Keratinocyte (primary cell): ENCODE measurements at places on chromosomes 2 and 18.

- DNase-seq: no peak
These were observed 193.5 kb upstream of the ALKAL2 start for GRCh38 chr2:481388-481787.

DNA sequence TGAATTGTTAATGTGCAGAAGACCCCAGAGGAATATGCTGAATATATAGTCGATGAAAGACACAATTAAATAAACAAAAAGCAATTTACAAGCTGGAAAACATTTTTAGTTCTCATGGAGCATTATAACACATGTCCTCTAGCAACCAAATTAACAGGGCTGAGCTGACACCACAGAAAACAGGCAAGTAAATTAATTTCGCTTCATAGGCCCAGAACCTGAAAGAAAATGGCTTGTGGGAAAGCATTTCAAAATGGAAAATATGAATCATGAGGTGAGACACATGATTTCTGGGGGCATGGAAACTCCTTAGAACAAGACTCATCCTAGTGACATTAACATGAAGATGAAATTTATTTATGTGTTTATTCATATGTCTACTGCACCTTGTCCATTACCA lies 25.0 kb upstream of the RNF152 start:
- DNase-seq: no peak

GRCh38 chr2:39216346-39217191 lies 27.2 kb downstream of the CDKL4 start:
- DNase-seq: no peak

DNA sequence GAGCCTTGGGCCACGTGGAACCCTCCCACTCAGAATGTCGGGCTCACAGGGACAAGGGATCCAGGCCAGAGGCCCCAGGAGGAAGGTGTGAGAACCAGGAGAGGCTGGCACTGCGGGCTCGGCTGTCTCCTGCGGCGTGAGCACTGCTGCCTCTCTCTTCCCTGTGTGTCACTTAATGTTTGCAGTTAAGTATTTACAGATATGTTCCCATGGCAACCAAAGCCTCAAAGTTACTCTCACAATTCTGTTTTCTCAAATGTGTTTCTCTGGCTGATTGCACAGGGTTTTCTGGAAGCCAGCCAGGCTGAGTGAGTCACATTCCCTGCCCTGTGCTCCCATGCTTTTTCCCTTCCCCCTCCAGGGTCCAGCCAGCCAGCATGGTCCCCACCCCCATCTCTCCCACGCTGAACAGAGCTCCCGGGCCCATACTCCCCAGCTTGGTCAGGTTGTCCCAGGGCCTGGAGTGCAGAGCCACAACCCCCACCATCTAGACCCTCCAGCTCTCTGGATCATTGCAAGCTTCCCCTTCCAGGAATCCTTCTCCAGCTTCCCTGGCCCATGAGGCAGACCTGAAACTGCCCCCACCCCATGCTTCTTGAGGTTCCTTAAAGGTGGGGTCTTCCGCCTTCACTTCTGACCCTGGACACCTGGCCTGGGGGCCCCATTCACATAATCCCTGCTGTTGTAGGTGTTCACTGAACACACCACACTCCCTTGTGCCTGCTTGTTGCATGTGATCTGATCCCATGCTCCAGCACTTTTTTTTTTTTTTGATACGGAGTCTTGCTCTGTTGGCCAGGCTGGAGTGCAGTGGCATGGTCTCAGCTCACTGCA lies 265.9 kb downstream of the CELF4 start:
- DNase-seq: peak; percentile 32

- no peak for DNase-seq
These were observed 68.7 kb upstream of the WIPF1 start for GRCh38 chr2:174666312-174666711.

GRCh38 chr18:56197241-56197859 lies 441.0 kb downstream of the TXNL1 start:
- DNase-seq: no peak

- DNase-seq: no peak
These were observed 451.1 kb upstream of the NETO1 start for GRCh38 chr18:73318739-73319479.

DNA sequence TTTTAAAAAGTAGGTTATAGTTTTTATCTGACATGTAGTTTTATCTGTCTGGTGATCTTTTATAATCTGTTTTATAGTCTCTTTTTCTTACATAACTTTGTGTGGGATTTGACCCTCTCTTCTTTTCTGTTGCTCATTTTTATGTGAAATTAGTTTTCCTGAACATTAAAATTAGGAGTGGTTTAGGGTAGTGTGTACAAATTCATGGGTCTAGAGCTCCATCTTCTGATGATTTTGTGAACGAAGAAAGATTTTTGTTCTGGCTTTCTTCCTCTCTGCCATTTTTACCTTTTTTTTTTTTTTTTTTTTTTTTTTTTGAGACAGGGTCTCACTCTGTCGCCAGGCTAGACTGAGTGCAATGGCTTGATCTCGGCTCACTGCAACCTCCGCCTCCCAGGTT lies 46.6 kb downstream of the SLC30A6 start:
- DNase-seq: no peak

DNA sequence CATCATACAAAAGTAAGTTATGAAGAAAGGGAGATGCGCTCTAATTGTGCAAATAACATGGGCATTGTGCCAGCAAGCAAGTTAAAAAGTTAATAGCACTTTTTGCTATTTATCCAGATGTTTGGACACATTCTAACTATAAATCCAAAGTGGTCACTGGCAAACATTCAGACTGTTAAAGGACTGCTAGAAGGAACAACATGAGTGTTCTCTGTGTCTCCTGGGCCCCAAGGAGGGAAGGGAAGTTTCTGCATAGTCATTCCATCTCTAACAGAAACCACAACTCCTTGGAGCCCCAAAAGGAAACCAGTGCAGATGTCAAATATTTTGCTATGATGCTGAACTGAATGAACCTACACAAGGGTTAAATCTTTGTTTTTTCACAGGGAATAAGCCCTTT lies 213.3 kb upstream of the HNRNPA3 start:
- no peak for DNase-seq

GRCh38 chr2:149587220-149587949 lies at the start of gene MMADHC:
TSS of gene MMADHC (minus strand) at chr2:149587775. CDS start at chr2:149587097, 678 bp downstream.
- DNase-seq: peak; percentile 68

DNA sequence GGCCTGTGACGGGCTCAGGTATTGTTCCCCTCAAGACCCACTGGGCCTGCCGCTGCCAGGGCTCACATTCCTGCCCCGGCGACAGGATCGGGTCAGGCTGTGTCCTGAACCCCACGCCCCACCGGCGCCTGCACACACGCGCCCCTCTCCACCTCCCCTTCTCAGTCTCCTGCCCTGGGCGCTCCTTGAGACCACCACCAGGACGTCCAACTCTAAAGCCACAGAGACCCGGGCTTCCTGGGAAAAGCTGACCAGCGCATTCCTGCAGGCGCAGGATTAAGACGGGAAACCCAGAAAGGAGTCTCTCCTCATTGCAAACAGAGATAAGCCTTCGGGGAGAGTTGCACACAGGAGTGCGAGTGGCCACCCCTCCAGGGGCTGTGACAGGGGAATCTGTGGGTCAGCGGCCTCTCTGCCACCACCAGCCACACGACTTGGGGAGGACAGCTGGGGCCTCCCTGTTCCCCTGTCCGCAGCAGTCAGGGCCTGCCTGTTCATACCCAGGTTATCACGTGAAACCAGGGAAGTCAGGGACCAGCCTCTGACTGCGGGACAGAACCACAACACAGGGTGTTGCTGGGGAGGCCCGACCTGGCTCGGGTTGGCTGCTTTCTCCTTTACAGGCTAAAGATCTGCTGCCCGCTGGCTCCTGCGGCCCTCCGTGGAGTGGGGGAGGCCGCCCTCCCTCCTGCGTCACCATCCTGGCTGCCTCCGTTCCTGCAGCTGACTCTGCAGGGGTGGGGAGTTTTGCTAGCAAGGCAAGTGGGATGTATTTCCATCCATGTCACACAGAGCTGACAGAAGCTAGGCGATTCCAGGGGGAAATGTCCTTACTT lies 88.8 kb downstream of the ZCCHC2 start:
- DNase-seq: no peak

- DNase-seq: no peak
These were observed 45.3 kb downstream of the LRRFIP1 start for GRCh38 chr2:237672731-237673129.

GRCh38 chr2:74762789-74763188 lies 71.1 kb upstream of the HK2 start:
- no peak for DNase-seq

- no peak for DNase-seq
These were observed 189.1 kb upstream of the SALL3 start for GRCh38 chr18:78790511-78790910.

- DNase-seq: no peak
These were observed 32.1 kb upstream of the CHRNA1 start for GRCh38 chr2:174796319-174796771.

DNA sequence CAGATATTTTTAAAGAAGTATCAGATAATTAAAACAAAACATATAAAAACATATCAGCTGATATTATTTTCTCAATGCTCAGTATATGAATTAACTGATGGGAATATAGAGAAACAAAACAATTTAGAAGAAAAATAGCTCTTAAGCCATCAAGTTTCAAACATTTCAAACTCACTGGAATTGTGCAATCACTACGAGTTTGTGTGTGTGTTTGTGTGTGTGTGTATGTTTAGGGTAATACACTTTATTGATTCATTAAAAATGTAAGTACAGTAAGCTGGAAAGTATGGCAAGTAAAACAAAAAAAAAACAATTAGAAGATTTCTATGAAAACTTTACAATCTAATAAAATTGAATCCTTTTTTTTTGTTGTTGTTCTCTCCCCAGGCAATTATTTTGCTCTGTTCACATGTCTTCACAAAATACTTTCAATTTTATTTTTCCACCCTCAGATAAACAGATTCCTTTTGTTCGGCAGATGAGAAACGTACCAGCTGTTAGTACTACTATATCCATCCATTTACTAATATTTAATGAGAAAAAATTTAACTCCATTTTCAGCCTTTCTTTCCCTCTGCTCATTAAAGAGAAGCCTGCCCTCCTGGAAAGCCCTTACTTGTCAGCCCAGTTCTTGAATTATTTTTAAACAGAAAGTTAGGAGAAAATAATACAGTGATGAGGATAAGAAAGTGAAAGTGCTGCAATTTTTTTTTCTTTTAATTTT lies 87.6 kb downstream of the SLC8A1 start:
- no peak for DNase-seq

GRCh38 chr2:234490271-234491091 lies 6.4 kb downstream of the ARL4C start:
- DNase-seq: no peak

DNA sequence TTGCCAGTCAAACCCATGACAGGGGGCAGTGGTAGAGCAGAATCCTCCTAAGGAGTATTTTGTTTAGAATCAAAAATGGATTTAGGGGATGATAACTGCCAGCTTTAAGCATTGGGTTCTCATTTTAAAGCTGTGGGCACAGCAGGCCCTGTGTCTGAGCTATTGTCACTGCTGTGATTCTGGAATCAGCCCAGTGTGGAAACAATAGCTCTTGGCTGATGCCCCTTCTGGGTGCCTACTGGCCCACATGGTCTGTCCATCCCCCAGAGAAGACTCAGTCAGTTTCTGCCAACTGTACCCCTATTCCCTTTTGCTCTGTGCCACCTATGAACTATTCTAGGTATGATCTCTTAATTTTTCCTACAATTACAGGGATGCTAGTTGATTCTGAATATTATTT lies 91.7 kb upstream of the LRRTM1 start:
- DNase-seq: no peak

- DNase-seq: no peak
These were observed 95.8 kb upstream of the SPRED2 start for GRCh38 chr2:65528241-65528574.

DNA sequence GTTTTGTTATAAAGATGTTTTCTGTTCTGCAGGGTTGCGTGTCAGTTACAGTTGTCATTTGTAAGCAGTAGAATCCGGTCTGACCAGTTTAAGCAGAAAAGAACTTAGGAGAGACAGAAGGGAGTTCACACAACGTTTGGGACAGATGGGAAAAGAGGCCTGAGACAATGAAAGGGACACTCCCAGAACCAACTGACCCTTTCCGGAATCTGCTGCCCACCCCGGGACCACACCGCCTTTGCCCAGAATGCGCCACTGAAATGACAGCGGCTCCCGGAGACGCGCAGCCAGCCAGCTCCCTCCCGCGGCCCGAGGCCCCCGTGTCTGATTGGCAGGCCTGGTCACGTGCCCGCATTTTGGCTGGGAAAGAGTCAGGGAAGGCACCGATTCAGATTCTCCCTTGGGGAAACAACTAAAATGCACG lies 244.6 kb downstream of the BCL2 start:
- no peak for DNase-seq

GRCh38 chr2:144324446-144325045 lies 195.4 kb downstream of the ZEB2 start:
- DNase-seq: no peak

- DNase-seq: no peak
These were observed 308.8 kb upstream of the FAM98A start for GRCh38 chr2:33907866-33908265.

DNA sequence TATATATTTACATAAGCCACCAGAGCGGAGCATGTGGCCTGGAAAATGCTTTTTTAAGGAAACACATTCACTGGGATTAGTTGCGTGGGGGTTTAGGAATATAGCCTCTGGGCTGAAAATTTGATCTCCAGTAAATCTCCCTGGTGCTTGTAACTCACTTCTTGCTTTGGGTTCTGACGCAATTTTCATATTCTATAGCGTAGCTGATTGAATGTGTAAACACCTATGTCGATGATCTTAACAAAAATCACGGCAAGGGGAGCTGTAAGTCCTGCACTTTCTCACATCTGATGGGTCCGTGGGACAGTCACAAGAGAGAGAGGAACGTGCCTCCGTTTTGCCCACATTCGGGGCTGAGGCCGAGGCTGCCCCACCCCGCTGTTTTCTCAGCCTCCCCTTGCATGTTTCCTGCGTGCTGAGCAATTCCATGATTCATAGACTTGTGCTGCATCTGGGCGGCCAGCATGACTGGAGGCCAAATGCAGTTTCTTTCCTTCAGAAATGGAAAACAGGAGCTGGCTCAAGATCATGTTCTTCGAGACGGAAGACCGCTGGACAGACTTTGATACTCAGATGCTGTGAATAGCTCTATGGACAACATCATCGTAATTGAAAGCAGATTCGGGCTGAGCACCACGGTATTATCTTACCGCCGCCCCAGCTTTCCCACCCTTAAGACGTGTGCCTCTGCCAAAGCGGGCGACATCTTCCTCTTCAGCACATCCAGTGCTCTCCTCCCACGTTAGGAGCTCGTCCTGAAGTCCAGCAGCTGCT lies 109.2 kb downstream of the TMEM18 start:
- no peak for DNase-seq

GRCh38 chr2:88626171-88627054 lies 851 bp downstream of the EIF2AK3 start:
- DNase-seq: no peak
